ENCODE measurements at places on chromosomes 11 and 22. TPM values are rescaled to one million over a fixed set of nuclear protein-coding genes. Genes with fewer than 3 reads are reported as not detected.

PANX3 gene
- not detected for total RNA-seq

IFITM10 gene
- under 0.01 TPM for total RNA-seq

C11orf42 gene
- total RNA-seq: not detected

MS4A6A gene
- not detected for total RNA-seq

BLID gene
- 25.8 TPM for total RNA-seq

PLEKHB1 gene
- 0.36 TPM for total RNA-seq

DNA sequence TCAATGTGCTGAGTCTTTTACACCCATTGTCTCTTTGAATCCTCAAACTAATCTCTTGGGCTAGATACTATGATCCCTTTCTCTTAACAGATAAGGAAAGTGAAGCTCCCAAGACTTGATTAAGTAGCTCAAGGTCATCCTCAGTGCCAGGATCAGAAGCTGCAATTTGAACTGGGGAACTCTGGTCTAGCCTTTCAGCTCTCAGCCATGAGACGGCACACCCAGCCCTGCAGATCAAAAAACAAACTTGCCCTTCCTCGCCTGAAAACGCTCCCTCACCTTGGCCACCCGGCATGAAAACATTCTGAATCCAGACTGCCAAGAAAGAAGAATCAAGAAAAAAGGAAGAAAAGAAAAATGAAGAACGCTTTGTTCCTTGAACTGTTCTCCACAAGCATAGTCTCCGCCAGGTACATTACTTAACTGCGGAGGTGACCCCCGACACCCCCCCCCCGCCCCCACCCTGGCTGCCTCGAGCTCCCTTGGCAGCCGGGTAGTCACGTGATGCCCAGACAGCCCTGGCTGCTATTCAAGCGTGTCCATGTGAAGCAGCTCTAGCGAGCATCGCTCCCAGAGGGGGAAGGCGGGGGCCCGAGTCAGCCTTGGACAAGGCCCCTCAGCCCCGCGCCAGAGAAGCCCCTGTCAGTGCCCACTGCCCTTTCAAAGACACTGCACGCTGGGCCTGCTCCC, 451.2 kb downstream of the MIAT start:
- no peak for DNase-seq

GRCh38 chr11:132318421-132319157, 948.2 kb downstream of the NTM start:
- peak; percentile 76 for DNase-seq

DNA sequence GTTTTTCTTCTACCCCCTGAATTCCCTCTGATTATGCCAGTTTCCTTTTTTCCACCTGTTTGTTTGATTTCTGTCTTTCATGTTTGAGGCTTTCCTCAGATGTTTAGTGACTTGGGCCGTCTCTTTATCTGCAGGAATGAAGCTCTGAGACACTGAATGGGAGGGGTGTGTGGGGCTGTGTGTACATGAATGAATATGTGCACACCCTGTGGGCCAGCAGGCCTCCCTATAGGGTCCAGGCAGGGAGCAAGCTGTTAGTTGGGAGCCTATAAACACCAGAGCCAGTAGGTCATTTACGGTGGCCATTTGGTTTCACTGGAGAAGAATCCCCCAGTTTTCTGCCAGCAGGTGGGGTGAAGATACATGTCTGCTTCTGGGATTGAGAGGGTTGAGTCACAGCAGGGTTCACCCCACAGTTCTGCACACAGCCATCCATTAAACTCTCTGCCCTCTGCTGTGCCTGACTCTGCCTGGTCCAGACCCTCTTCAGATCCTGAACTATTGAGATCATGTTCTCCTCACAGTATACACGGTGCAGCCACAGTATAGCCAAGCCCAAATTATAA, 34.8 kb downstream of the BARX2 start:
- DNase-seq: no peak

DNA sequence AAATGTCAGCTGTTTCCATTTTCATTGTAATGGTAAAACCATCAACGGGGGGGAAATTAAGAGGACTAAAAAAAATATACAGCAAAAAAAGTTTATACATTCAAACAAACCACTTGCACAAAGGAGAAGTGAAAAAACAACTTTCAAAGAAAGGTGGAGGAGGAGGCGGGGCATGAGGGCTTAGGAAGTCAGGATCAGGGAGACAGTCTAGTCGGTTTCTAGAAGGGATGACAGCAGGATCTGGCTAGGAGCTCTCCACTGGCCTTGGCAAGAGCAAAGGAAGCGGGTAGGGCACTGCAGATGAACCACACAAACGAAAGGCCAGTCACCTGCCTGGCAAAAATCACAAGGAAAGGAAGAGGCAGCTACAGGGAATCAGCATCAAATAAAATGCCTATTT, 31.0 kb downstream of the NAP1L4 start:
- DNase-seq: no peak

DNA sequence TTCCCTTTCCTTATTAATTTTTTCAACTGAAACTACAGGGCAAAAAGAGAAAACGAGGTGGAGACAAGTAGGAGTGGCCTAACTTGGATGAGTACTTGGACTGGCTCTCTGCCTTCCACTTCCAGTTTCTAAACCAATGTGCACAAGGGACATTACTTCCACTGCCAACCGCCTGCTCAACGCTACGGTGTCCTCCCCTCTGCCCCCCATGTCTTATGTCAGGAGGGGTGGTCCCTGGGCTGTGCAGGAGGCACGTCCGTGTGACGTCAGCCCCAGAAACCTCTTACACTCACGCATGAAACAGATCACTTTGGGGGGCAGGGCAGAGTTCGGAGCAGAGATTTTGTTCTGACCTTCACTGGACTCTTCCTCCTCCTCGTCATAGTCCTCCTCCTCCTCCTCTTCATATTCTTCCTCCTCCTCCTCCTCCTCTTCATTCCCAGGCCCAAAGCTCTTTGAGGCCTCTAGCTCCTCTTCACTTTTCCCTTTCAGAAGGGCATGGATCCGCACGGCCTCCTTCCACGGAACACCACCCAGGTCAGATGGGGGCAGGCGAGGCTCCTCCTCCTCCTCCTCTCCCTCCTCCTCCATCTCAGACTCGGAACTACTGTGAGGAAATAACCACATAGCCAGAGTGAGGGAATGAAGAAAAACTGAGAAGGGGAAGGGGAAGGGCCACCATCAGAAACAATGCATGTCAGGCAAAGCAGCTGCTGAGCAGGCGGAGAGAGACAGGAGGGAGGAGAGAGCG, 57.4 kb upstream of the BID start:
- no peak for DNase-seq

GRCh38 chr11:102268985-102269470, 48.3 kb upstream of the BIRC3 start:
- no peak for DNase-seq

DNA sequence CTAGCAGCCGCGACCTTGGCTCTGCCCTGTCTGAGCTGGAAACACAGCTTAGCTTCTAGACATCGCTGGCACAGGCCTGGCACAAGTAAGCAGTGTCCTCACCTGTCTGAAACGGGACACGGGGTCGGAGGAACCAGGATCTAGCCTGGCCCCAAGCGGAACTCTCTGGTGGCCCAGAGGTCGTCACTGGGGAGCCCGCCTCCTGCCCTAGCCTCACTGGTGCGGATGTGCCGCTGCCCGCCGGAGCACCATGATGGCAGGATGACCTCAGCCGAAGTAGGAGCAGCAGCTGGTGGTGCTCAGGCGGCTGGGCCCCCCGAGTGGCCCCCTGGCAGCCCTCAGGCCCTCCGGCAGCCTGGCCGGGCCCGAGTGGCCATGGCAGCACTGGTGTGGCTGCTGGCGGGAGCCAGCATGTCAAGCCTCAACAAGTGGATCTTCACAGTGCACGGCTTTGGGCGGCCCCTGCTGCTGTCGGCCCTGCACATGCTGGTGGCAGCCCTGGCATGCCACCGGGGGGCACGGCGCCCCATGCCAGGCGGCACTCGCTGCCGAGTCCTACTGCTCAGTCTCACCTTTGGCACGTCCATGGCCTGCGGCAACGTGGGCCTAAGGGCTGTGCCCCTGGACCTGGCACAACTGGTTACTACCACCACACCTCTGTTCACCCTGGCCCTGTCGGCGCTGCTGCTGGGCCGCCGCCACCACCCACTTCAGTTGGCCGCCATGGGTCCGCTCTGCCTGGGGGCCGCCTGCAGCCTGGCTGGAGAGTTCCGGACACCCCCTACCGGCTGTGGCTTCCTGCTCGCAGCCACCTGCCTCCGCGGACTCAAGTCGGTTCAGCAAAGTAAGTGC, 871 bp downstream of the SLC35E4 start:
- no peak for DNase-seq

DNA sequence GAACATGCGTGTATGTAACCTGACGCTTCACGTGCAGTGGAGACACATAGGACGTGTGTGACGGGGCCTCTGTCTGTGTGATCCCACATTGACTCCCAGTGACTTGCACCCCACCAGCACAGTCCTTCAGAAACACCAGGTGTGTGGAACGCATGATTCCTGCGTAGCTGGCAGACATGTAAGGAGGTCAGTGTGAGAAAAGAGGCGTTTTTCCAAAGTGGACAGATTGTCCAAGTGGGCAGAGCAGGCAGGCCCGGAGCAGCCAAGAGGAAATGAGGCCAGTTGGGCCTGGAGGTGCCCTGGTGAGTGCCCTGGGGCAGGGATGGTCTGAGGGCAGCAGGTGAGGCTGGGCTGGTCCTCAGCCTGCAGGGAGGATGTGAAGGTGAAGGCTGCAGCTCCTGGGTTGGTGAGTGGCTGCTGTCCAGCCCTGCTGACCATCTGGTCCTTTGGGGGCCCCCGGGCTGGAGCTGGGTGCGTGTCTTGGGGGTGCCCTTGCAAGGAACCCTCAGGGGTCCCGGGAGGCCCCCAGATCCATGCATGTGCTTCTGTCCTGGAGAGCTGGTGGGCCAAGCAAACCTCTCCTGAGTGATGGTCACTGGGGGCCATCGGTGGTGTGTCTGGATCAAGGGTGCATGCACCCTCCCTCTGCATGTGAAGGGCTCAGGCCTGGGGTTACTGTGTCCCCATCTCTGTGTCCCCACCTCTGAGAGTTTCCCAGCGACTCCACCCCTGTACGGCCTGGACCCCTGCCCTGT, 26.6 kb downstream of the SHANK3 start:
- no peak for DNase-seq

GRCh38 chr11:24293964-24294363, 202.9 kb upstream of the LUZP2 start:
- no peak for DNase-seq

GRCh38 chr11:42778193-42778592, 533.6 kb upstream of the API5 start:
- DNase-seq: no peak

DNA sequence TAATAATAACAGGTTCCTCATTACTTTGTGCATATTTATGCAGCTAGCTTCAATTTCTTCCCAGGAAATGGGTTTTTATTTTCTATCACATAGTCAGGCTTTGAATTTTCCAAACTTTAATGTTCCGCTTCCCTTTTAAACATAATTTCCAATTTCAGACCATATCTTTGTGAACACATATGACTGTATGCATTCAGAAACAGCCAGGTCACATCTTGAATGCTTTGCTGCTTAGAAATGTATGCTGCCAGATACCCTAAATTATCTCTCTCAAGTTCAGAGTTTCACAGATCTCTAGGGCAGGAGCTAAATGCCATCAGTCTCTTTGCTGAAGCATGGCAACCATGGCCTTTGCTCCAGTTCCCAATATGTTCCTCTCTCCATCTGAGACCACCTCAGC, 2203.8 kb downstream of the LRRC4C start:
- DNase-seq: no peak

DNA sequence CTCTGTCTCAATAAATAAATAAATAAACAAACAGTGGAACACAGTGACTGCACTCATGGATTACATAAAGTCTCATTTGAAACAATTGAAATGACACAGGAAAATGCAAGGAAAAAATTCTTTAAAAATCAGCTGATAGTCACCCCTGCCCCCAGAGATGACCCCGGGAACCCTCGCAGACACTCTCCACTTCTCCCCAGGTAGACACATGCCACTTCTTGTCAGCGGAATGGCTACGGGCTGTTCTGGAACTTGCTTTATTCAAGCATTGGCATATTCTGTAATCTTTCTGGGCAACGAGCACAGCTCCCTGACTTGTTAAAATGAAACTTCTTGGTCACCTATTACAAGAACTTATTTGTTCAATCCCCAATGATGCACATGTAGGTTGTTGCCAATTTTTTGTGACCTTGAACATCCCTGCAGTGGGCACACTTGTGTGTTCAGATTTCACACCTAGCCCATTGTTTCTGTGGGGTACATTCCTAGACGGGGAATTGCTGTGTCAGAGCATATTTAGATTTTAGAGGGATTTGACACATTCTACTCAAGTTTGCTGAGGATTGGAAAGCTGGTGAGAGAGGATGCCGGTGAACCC, 32.8 kb downstream of the MYEOV start:
- no peak for DNase-seq

- no peak for DNase-seq
These were observed 32.3 kb upstream of the JAM3 start for GRCh38 chr11:134036492-134037045.

DNA sequence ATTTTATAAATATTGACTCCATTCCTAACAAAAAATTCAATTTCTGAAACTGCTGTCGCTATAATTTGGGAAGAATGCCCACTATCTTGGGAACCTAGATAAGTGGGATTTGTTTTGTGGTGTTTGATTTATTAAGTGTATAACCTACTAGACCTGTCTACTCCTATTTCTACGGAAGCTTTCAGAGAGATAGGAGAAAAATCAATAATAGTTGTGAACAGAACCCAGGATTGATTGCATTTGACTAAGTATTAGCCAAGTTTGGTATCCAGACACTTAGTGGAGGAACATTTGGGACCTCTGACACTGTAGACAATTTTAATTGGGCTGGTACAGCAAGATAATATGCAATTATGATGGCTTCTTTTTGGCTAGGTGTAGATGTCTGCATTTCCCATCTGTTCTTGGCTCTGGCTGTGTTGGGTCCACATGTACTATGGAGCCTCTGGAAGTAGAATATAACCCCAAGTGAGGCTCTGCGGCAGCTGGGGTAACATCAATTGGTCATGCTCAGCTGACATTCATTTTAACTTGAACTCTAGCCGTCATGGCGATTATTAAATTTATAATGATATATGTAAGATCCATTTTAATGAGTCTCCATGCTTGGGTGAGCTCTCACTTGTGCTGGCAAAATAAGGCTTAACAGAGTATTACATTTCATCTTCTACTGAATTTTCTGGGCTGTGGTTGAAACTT, 111.5 kb upstream of the E2F8 start:
- no peak for DNase-seq

- DNase-seq: peak; percentile 25
These were observed 1102.6 kb downstream of the DLG2 start for GRCh38 chr11:84524422-84525051.

DNA sequence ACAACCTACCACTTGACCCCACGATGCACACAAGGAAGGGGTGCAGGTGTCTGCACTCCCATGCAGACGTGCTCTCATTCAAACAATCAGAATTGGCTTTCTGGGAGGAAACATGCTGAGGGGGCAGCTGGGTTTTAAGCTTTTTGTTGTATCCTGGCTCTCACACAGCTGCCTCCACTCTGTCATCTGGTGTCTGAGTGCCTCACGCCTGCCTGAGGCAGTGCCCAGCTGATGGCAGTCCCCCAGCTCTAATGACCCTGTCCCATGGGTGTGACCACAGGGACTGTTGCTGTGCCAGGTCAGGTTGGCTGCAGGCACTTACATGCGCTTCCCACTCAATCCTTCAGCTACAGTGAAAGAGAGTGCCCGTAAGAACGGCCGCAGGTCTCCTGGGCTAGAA, 53.7 kb downstream of the ARFGAP3 start:
- no peak for DNase-seq

Data from IMR-90 (cell line).